Right atrium auricular region (tissue), 2 donors: ENCODE measurements at places on chromosomes 7 and 10.

- no peak for DNase-seq
Measured at GRCh38 chr10:104151737-104152136, 29.8 kb downstream of the SFR1 start.

DNA sequence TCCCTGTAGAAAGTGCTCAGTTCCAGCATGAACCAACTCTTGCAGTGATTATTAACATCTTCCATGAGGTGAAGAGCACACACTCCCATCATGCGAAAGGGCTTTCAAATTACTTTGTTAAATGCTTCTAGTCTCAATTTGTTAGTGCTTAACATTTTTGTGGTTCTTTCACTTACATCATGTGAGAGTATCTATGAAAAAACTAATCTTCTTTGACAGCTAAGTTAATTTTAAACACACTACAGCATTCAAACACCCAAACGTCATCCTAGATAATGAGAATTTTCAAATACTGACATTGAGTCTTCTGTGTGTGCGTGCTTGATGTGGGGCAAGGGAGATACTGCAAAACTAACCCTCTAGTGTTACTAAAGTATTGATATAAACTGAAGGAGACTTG, 84.8 kb downstream of the ETV1 start:
- DNase-seq: no peak

GRCh38 chr10:121069061-121069850, 218.1 kb downstream of the WDR11 start:
- DNase-seq: no peak

DNA sequence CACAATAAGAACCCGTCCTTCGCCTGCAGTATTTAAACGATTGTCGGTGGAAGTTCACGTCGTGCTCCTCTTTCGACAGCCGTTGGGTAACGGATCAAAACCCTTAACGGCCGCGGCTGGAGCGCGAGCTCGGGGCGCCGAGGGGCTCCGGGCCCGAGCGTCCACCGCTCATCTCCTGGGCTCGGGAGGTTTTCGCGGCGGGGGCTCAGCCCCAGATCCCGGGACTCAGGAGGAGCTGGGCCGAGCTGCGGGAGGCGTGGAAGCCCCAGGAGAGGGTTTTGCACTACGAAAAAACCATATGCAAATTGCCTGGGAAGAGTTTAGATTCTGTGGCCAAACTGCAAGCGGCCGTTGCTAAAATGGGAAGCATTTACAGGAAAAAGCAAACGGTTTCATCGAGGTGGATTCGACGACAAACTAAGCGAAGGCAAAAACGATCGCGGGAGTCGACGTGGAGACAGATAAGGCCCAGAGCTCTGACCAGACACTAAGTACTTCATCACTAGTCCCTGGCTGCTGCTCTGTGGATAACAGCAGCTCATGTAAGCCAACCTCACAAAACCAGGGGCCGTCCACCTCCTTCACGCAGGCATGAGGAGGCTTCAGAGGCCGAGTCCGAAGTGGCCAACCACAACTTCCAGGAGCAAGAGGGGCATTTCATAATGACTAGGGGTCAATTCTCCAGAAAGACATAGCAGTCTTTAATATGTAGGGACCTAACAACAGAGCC, 129.7 kb downstream of the MARCHF5 start:
- DNase-seq: no peak

GRCh38 chr10:6347391-6347951, 144.7 kb downstream of the PFKFB3 start:
- DNase-seq: no peak

DNA sequence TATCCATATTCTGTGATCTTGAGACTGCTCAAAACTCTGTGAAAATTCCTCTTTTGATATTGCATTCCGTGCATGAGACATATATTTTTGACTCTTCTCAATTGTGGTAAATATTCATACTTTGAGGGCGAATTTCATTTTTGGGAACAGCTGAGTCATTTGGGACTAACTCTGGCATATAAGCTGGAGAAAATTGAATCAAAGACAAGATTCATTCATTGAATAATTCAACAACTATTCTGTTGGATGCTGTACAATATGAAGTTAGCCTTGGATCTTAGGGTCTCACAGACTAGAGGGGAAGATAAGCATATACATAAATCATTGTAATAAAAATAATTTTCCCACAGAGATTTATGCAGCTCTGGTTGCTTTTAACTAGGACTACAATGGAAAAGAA, 183.2 kb upstream of the NEBL start:
- no peak for DNase-seq

- DNase-seq: no peak
Measured at GRCh38 chr7:28205506-28205905, 24.9 kb upstream of the JAZF1 start.

- no peak for DNase-seq
Measured at GRCh38 chr7:75943864-75944263, 28.9 kb downstream of the POR start.

GRCh38 chr7:79723833-79724618, 270.6 kb upstream of the MAGI2 start:
- no peak for DNase-seq

GRCh38 chr10:16944402-16944801, 127.2 kb upstream of the RSU1 start:
- no peak for DNase-seq

DNA sequence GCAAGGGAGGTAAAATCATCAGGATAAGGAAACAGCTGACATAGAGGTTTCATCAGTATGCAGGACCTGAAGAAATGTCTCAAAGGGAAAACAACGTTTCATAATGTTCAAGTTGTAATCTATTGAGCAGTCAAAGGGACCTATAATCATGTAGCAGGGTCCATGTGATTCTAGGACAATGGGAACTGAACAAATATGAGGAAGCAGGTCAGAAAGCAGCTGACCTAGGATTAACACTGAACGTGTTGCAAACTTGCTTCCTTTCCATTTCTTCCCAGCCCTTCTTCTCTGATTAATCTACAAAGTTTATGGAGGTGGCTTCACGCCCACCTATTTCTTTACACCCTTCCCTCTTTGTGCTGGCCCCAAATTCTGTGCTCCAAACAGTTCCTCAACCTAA, 256.9 kb upstream of the AKR1E2 start:
- no peak for DNase-seq

DNA sequence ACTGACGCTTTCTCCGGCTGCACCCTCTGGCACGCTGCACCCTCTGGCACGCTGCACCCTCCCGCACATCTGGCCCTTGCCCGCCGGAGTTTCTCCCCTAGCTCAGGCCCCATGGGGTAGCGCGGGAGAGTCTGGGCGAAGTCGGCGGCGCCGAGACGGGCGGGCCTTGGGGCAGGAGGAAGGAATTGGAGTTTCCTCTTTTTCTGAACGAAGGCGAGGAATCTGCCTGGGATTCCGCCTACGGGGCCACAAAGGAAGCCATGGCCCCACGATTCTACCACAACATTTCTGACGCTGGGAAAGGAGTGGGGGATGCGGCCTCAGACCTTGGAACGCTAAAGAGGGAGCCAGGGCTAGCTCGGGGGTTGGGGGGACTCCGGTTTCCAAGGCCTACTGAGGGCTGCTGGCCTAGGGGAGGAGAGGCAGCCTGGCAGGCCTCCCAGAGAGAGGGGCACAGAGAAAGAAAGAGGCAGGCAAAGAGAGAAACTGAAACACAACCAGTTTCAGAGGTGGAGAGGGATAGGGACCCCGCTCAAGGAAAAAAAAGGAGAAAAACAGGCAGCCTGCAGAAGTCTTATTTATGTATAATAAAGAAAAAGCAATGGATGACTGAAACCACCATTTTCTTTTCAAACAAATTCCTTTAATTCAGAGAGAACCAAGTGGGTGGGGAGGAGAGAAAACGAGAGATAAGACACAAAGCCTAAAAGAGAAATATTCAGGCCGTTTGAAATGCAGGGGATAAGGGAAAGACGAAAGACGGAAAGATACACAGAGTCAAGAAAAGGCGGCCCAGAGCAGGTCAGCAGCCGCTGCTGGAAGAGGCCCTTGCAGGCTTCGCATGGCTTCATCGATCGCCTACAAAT, 4.3 kb downstream of the TLX1 start:
- DNase-seq: no peak

DNA sequence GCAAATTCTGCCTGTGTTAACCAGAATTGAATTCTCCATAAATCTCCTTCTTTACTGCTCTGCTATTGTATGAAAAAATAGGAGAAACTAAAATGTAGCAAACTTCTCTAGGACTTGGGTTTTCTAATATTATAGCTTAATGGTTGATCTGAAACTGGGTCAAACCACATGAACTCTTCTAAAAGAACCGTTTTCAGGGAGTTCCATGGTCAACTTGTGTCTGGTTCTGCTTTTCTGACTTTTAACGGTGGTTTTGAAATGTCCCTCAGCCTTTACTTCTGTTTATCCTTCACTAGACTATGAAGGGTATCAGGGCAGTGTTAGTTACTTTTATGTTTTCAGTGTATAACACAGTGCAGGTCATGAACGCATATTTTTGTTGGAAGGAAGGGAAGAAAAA, 242.2 kb downstream of the TSPAN12 start:
- DNase-seq: no peak

GRCh38 chr7:118129041-118129795, 54.7 kb upstream of the LSM8 start:
- DNase-seq: no peak

- no peak for DNase-seq
Measured at GRCh38 chr10:118840071-118840775, 85.5 kb upstream of the CACUL1 start.

- no peak for DNase-seq
Measured at GRCh38 chr7:40310258-40310657, 175.5 kb downstream of the SUGCT start.

DNA sequence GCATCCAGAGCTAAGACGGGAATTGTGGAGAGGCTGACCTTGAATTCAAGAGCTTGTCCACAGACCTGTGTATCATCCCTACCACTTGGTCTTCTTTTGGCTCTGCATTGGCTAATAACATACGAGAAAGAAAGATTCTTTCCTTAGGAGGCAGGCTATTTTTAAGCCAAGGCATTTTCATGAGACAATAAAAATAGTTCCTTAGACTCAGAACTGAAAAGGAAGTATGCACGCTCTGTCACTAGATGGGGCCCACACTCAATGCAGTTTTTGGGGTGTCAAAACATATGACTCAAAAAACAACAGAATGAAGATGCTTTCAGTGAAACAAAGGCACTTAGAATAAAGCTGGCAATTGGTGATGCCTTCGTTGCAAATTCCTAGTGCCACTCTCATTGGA, 265.9 kb upstream of the DGKB start:
- no peak for DNase-seq
